ENCODE measurements at places on chromosomes 16 and 17. TPM values are rescaled to one million over a fixed set of nuclear protein-coding genes. Genes with fewer than 3 reads are reported as not detected.

Gene RAB26
- 0.70 TPM for total RNA-seq

GRCh38 chr16:49593424-49594040 lies 219.9 kb downstream of the C16orf78 start:
- no peak overlapping the region for H3K27ac ChIP-seq
- no peaks in the 10 kb centered on the region for H3K4me1 ChIP-seq
- H3K4me3 ChIP-seq, result no peak overlapping the region

GRCh38 chr17:19978805-19979211 lies 1.2 kb upstream of the AKAP10 start:
- DNase-seq, result no peak
- peaks cover 37% of the 10 kb centered on the region for H3K4me1 ChIP-seq
- no peaks in the 10 kb centered on the region for H3K27me3 ChIP-seq
- H3K27ac ChIP-seq, result peak overlapping the region; percentile 94
- peak overlapping the region; percentile 91 for H3K4me3 ChIP-seq

GRCh38 chr16:12951976-12952375 lies 50.6 kb downstream of the SHISA9 start:
- DNase-seq, result no peak
- H3K27ac ChIP-seq, result no peak overlapping the region
- H3K27me3 ChIP-seq, result no peaks in the 10 kb centered on the region
- H3K36me3 ChIP-seq, result no peaks in the 10 kb centered on the region

DNA sequence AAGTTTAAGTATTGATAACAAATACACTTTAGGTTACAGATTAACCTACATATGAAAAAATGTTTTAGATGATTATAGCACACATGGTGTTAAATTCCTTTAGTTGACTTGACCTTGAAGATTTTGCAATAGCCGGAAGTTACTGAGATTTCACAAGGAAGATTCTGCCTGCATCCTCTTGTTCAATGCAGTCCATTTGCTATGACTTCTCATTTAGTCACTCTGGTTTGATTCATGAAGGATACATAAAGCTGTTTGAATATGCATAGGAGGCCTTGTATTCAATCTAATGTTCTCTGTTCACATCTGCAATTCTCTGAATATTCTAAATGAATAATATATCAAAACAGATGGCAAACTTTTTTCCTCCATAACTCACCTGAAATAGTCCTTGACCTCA lies 870.2 kb upstream of the GOT2 start:
- no peaks in the 10 kb centered on the region for H3K4me1 ChIP-seq
- no peak overlapping the region for H3K4me3 ChIP-seq
- H3K27me3 ChIP-seq, result no peaks in the 10 kb centered on the region
- H3K36me3 ChIP-seq, result no peaks in the 10 kb centered on the region
- H3K27ac ChIP-seq, result no peak overlapping the region

- H3K27me3 ChIP-seq, result peaks cover 70% of the 10 kb centered on the region
- peaks cover 11% of the 10 kb centered on the region for H3K4me1 ChIP-seq
- H3K4me3 ChIP-seq, result peak overlapping the region; percentile 5
- DNase-seq, result no peak
These were observed 750 bp downstream of the TMEM132E start for GRCh38 chr17:34579979-34580684.

GRCh38 chr16:86432691-86433090 lies 77.6 kb upstream of the FOXF1 start:
- no peak overlapping the region for H3K27ac ChIP-seq
- no peaks in the 10 kb centered on the region for H3K4me1 ChIP-seq
- no peak overlapping the region for H3K4me3 ChIP-seq
- H3K27me3 ChIP-seq, result no peaks in the 10 kb centered on the region

Gene FUS
- 955 TPM for total RNA-seq

- peaks cover 3% of the 10 kb centered on the region for H3K36me3 ChIP-seq
- H3K27me3 ChIP-seq, result no peaks in the 10 kb centered on the region
- H3K4me3 ChIP-seq, result no peak overlapping the region
- no peak overlapping the region for H3K27ac ChIP-seq
These were observed 2.9 kb upstream of the WSB1 start for GRCh38 chr17:27290916-27291598.

GRCh38 chr17:41772218-41772585 lies 14.3 kb downstream of the JUP start:
- H3K27me3 ChIP-seq, result no peaks in the 10 kb centered on the region
- H3K27ac ChIP-seq, result no peak overlapping the region
- H3K4me3 ChIP-seq, result no peak overlapping the region
- DNase-seq, result no peak
- H3K36me3 ChIP-seq, result no peaks in the 10 kb centered on the region
- H3K4me1 ChIP-seq, result no peaks in the 10 kb centered on the region

GRCh38 chr16:26644912-26645543 lies 421.7 kb upstream of the C16orf82 start:
- H3K4me3 ChIP-seq, result peak overlapping the region; percentile 60
- no peaks in the 10 kb centered on the region for H3K27me3 ChIP-seq
- H3K27ac ChIP-seq, result peak overlapping the region; percentile 70
- H3K4me1 ChIP-seq, result peaks cover 59% of the 10 kb centered on the region
- peak; percentile 29 for DNase-seq

- H3K4me3 ChIP-seq, result peak overlapping the region; percentile 93
- no peaks in the 10 kb centered on the region for H3K27me3 ChIP-seq
- peak; percentile 34 for DNase-seq
- H3K36me3 ChIP-seq, result peaks cover 10% of the 10 kb centered on the region
- H3K27ac ChIP-seq, result peak overlapping the region; percentile 93
These were observed 24.3 kb upstream of the RFFL start for GRCh38 chr17:35087731-35088355.

DNA sequence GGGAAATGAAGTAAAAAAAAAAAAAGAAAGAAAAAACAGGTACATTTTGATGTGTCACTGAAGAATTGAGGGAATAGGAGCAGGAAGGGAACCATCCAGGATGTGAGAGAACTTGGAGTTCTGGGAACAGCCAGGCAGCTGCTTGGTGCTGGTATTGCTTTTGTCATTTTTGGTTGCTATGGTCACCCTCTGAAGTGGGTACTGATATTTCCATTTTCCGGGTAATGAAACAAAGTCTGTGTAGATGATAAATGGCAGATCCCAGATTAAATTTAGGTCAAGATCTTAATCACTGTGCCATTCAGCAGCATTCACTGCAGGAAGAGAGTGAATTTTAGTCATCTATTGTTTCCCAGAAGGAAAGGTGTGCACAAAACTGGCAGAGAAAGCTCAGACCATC lies 93.6 kb downstream of the ABCA8 start:
- no peaks in the 10 kb centered on the region for H3K36me3 ChIP-seq
- H3K4me1 ChIP-seq, result no peaks in the 10 kb centered on the region
- no peaks in the 10 kb centered on the region for H3K27me3 ChIP-seq
- no peak for DNase-seq
- H3K4me3 ChIP-seq, result no peak overlapping the region
- no peak overlapping the region for H3K27ac ChIP-seq

DNA sequence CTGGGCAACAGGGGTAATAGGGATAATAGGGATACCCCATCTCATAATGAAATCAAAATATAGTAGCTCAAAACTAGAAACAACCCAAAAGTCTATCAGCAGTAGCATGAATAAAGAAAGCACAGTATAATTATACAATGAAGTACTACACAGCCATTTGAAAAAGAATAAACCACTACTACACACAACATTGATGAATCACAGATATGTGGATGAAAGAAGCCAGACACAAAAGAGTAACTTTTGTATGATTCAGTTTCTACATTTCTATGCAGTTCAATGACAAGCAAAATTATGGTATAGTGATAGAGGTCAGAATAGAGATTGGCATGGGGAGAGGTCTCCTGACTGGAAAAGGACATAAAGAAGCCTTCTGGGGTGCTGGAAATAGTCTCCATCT lies 2.8 kb upstream of the HOXB13 start:
- peaks cover 15% of the 10 kb centered on the region for H3K4me1 ChIP-seq
- no peak for DNase-seq
- H3K27ac ChIP-seq, result no peak overlapping the region
- peaks cover 86% of the 10 kb centered on the region for H3K27me3 ChIP-seq
- peaks cover 4% of the 10 kb centered on the region for H3K36me3 ChIP-seq
- H3K4me3 ChIP-seq, result no peak overlapping the region

- peaks cover 2% of the 10 kb centered on the region for H3K27me3 ChIP-seq
- peak overlapping the region; percentile 99 for H3K4me3 ChIP-seq
- peaks cover 26% of the 10 kb centered on the region for H3K4me1 ChIP-seq
- DNase-seq, result no peak
These were observed 21.3 kb downstream of the DEF8 start for GRCh38 chr16:89969741-89970410.

Gene C16orf54
- 21.3 TPM for total RNA-seq

Gene ARHGAP44
- not detected for total RNA-seq

GRCh38 chr17:82212331-82213250 lies at the start of gene CCDC57:
CCDC57 (minus strand) TSS chr17:82212842; CDS start chr17:82201944, 10,898 bp downstream.
- H3K27ac ChIP-seq, result peak within 1 kb of the TSS; percentile 91
- DNase-seq, result peak; percentile 69
- H3K4me3 ChIP-seq, result peak within 1 kb of the TSS; percentile 79
- H3K27me3 ChIP-seq, result peaks cover 2% of the 10 kb centered on the region

Gene KRT33A
- total RNA-seq, result not detected

DNA sequence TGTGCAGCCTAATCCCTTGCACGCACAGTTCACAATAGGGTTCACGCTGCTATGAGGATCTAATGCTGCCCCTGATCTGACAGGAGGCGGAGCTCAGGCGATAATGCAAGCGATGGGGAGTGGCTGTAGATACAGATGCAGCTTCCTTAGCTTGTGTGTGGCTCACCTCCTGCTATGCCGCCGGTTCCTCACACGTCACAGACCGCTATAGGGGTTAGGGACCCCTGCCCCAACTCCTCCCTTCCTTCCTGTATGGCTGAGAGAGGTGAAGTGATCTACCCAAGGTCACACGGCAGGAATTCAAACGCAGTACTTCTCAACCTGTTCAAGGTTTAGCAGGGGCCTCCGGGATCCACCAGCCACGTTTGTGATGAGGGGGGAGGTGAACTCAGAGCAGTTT lies 13.4 kb upstream of the PLLP start:
- DNase-seq, result no peak
- no peaks in the 10 kb centered on the region for H3K36me3 ChIP-seq

GRCh38 chr17:74513987-74514631 lies 17.2 kb downstream of the CD300LB start:
- DNase-seq, result peak; percentile 56
- H3K27me3 ChIP-seq, result peaks cover 15% of the 10 kb centered on the region
- peaks cover 15% of the 10 kb centered on the region for H3K36me3 ChIP-seq
- peaks cover 29% of the 10 kb centered on the region for H3K4me1 ChIP-seq
- peak overlapping the region; percentile 40 for H3K4me3 ChIP-seq

Gene SDR42E2
- not detected for total RNA-seq

DNA sequence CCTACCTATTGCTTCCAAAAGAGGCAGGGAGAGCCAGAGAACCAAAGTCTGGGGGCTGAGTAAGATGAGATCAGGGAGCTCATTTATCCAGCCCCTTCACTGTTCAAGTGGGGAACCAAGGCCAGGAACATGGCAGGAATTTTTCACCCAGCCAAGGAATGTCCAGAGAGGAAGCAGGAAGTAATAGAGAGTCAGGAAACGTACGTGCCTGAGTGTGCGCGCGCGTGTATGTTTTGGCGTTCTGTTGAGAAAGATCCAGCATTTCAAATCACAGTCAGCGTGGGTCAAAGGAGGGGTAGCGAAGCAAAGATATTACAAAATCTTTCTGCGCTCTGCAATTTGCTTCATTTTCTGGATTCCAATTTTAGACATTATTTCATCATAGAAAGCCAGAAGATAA lies 41.9 kb upstream of the WSCD1 start:
- no peak for DNase-seq
- H3K4me1 ChIP-seq, result no peaks in the 10 kb centered on the region
- no peak overlapping the region for H3K27ac ChIP-seq
- no peak overlapping the region for H3K4me3 ChIP-seq
- H3K27me3 ChIP-seq, result peaks cover 8% of the 10 kb centered on the region

DNA sequence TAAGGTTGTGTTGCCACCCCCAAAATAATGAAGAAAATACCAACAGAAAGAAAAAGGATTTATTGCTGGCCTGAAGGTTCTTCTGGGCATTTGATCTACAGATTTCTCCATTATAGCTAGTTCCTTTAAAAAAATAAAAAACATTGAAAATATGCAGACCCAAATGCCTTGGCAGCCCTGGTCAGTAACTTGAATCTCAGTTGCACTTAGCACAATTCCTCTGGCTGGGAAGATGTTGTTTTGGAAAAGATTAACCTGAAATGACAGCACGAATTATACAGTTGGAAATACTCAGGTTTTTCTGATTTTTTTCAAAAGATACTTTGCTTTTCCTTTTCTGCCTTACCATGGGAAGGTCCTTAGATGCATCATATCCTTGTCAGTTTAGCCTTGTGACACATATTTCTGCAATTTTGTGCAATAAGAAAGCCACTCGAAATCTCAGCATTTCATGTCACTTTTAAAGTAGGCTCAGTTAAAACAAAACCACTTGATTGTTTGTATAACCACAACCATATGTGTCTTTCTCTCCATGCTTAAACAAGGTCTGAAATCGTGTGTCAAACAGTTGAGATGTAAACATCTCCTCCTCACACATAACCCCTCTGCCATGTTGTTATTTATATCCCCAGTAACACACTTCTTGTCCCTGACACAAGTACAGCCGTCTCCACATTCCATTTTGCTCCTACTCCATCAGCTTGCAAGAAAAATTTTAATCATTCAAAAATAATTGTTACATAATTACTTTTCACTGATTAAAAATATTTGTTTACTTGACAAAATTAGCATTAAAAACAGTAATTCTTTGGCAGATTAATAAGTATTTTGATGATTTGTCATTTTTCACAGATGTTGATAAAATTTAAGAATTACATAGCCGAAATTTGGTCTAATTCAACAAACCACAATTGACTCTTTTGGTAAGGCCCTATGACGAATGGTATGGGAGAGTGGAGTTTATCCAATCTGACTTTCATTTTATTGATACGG lies 61.1 kb downstream of the SIAH1 start:
- peaks cover 19% of the 10 kb centered on the region for H3K4me1 ChIP-seq
- H3K4me3 ChIP-seq, result no peak overlapping the region
- no peaks in the 10 kb centered on the region for H3K27me3 ChIP-seq
- H3K27ac ChIP-seq, result no peak overlapping the region
- H3K36me3 ChIP-seq, result peaks cover 16% of the 10 kb centered on the region

DNA sequence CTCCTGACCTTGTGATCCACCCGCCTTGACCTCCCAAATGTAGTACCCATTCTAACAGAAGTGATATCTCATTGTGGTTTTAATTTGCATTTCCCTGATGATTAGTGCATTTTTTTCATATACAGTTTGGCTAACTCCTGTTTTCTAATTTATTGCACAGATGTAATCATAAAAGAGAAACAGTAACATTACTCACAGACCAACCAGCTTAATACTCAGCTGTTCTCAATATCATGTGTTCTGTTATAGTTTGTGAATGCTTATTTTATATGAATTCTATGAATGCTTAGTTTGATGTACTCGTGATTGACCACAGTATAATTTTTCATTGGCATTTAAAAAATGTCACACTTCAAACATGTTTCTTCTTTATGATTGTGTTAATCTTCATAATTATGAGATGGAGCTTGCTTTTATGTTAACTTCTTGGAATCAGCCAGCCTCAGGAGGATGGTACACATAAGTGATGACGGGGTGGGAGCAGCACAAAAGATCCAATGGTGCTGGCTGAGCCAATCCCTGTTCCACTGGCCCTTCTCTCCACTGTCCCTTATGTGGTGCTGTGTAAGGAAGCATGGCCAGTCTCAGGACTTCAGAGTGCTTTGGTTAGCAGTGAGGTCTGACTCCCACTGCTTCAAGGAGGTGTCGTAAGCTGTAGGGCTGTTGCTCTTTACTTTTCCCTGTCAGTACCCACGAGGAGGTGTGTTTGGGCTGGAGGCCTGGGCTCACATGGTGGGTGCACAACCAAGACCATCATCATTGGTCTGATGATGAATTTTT lies 191.0 kb downstream of the SPECC1 start:
- no peak overlapping the region for H3K27ac ChIP-seq
- no peak overlapping the region for H3K4me3 ChIP-seq
- peaks cover 1% of the 10 kb centered on the region for H3K27me3 ChIP-seq

Gene MFAP4
- not detected for total RNA-seq

Gene SOX15
- 0.20 TPM for total RNA-seq

Gene FBXL16
- 6.3 TPM for total RNA-seq

- DNase-seq, result no peak
- no peak overlapping the region for H3K27ac ChIP-seq
- H3K4me3 ChIP-seq, result no peak overlapping the region
- H3K4me1 ChIP-seq, result no peaks in the 10 kb centered on the region
These were observed 1102.5 kb downstream of the CDH11 start for GRCh38 chr16:64019339-64019738.

Data from activated T-helper 1 cell treated with anti-CD3 and anti-CD28 coated beads, Interleukin-12 subunit alpha, Interleukin-12 subunit beta, Interleukin-2, Interleukin-4 antibody, amounts not matched to agents 30 ng/mL and 10 ng/mL and 1 ng/mL, durations not matched to agents 14 hours and 24 hours and 36 hours (primary cell).